Urinary bladder (tissue), 4 donors: ENCODE measurements at places on chromosomes 13 and 19. TPM values are rescaled to one million over a fixed set of nuclear protein-coding genes. Genes with fewer than 3 reads are reported as not detected.

DNA sequence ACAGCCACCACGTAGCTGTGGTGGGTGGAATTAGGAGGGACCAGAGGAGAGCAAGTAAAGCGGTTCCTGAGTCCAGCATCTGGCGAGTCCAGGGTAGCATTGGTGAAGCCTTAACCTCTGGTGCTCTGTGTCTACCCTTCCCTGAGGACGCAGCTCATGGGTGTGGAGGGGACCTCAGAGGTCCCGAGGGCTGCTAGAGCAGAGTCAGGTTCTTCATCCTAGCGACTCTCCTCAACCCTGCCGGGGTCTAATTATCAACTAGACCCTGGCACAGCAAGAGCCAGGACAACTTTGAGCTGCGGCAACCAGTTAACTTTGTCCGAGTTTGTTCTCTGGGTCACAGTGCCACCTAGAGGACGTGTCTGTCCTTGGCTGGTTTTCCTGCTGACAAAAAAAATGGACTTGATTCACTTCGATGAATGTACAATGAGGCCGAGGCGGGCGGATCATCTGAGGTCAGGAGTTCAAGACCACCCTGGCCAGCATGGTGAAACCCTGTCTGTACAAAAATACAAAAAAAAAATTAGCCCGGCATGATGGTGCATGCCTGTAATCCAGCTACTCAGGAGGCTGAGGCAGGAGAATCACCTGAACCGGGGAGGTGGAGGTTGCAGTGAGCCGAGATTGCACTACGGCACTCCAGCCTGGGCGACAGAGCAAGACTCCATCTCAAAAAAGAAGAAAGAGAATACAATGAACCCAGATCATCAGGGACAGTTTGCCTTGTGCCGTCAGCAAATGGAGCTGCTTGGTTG lies 25.0 kb downstream of the TSSK6 start:
- peak; percentile 79 for DNase-seq

- no peak for DNase-seq
Observed at GRCh38 chr19:13932911-13933393, 5.3 kb downstream of the PODNL1 start.

DNA sequence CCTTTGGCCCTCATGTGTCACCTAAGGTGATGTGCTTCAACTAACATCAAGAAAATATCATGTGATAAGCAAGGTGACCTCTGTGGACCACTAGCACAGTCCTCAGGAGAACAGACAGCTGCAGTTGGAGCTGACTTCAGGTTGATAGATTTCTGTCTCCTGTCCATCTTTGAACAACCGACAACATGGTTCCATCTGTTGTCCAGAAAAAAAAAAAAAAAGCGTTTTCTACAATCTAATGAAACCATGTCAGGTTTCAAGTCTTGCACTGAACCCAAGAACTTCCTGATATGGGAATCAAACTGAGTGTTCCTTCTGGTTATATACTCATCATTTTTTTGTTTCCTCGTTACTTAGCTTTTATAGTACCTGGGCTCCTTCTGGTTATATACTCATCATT lies 75.7 kb downstream of the LHFPL6 start:
- DNase-seq, result no peak

The PPM1N gene
- total RNA-seq, result 0.53 TPM

- DNase-seq, result peak; percentile 21
Observed at GRCh38 chr19:39996218-39996810, 546 bp upstream of the ZNF546 start.

The INSL3 gene
- not detected for total RNA-seq
